ENCODE measurements at places on chromosomes 1 and 21.

GRCh38 chr1:203369666-203370065 is 18.7 kb upstream of the FMOD start:
- DNase-seq = no peak

DNA sequence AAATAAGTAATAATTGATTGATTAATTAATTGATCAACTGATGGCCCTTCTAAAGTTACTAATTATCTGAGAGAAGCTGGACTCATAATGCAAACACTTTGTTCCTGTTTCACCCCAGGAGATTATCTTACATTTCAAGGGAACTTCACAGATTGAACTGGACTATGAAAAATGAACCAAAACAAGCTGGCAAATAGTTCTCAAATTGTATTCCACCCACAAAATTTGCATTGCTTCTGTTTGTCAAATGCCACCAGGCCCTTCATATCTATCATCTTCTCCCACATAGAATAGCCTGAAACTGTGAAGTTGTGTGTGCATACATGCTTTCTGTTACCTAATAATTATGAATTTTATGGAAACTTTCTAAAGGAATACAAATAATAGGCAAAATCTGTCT is 104.0 kb downstream of the ZNF281 start:
- no peak for DNase-seq

DNA sequence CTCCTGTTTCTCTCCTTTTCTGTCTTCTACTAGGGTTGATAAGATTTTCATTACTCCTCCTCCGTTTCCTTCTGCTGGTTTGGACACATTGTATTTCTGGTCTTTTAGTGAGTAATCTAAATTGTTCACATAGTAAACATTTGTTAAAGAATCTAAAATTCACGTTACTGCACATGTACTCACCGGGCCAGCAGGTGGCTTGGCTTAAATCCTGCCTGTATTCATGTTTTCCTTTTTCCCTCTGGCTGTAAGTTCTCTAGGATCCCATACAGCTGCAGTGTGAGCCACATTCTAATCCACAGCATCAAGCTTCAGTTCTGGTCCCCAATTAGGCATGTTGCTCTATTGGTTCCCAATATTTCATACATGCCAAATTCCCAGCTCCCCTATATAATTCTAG is 958.3 kb downstream of the ADGRL2 start:
- no peak for DNase-seq

DNA sequence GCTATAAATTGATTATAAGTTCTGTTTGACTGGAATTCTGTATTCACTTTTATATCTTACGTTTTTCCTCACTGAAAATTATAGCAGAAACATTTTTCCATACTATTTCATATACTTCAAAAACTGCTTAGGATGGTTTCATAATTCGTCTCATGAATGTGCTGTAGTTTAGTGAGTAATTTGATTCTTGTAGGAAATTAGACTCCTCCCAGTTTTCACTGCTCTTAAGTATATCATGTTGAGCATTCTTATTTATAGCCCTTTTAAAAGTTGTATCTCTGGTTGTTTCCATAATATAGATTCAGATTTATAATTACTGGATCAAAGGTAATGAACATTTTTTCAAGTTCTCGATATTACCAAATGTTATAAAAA is 250.6 kb downstream of the FMN2 start:
- DNase-seq = no peak

DNA sequence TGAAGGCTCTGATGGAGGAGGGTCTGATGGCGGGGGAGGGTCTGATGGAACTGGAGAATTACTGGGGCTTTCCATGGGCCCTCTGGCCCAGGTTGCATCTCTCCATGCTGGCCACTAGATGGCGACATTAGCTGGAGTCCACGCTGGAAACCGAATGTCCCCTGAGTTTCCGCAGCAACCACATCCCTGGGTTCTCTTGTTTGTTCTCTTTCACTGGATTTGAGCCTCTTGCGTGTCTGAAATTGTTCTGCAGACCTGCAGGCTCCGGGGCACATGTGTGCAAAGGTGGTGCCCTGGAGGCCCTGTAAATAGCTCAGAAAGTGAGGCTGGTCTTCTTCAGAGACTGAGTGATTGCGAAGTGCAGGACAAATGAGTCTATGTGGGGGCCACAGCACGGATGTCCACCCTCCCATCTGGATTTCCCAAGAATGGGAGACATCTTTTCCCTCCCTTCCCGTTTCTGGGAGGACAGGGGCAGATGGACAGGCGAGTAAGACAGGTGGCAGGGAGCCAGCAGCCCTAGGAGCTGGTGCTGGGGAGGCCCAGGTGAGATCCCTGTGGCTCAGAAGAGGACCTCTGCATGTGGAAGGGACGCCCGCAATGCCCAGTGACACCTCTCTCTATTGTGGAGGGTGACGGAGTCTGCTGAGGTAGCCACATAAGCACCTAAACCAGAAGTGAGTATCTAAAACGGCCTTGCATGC is 73.2 kb upstream of the ABCG1 start:
- DNase-seq = peak; percentile 75

- DNase-seq = no peak
These were observed 14.9 kb upstream of the KCNC4 start for GRCh38 chr1:110195196-110195595.

DNA sequence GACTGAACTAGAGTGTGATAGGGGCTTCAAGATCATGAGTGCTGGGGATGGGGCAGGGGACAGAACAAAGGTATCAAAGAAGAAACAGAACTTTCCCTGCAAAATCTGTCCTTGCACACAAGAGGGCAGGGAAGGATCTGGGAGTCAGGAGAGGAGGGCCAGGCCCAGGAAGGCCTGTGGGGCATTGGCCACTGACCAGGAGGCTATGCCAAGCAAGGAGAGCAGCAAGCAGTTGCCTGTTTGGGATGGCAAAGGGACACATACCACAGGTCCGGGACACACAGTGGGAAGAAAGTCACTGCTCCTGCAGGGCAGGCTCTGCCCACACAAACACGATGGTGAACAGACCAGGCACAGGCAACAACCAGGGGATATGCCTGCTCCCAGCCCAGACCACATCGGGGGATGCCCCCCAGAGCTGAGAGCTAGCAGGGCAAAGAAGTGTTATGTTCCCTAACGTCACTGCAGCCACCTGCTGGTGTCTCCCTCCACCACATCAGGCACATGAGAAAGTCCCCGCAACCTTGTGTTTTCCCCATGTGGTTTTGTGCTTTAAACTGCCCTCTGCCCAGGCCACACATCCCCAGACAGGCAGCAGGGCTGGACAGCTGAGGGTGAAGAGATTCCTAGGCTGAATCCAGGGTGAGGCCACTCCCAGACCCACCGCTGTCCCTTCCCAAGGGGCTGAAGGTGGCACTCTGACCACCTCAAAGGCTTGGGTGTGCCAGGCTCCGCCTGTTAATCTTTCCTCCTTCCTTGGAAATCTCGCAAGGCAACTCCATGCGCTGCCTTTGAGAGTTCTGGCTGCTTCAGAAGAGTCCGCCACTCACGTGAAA is 53.6 kb downstream of the KIF21B start:
- DNase-seq = no peak

DNA sequence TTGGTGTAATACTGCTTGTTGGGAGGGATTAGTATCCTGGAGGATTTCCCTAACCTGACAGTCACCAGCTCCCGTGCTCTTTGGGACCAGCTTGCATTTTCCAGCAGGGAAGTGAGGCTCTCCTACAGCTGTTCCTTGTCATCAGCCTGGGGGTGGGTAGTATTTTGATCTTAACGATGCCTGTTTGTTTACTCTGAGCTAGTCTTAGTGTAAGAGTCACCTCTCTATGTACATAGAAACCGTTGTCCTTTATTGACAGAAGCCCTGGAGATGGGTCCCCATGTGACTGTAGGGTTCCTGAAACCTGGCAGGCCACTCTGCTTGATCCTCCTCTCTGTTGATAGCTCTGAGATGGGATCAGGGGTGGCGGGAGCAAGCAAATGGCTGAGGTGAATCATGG is 58.0 kb downstream of the ACP6 start:
- DNase-seq = peak; percentile 50

- DNase-seq = peak; percentile 71
These were observed 90.9 kb downstream of the SLC30A10 start for GRCh38 chr1:219837274-219837993.

- DNase-seq = no peak
These were observed 1.6 kb downstream of the E2F2 start for GRCh38 chr1:23529146-23530086.

Data from muscle of leg (tissue), 16 donors.